ENCODE measurements at places on chromosomes 1 and 21. TPM values are rescaled to one million over a fixed set of nuclear protein-coding genes. Genes with fewer than 3 reads are reported as not detected.

DNA sequence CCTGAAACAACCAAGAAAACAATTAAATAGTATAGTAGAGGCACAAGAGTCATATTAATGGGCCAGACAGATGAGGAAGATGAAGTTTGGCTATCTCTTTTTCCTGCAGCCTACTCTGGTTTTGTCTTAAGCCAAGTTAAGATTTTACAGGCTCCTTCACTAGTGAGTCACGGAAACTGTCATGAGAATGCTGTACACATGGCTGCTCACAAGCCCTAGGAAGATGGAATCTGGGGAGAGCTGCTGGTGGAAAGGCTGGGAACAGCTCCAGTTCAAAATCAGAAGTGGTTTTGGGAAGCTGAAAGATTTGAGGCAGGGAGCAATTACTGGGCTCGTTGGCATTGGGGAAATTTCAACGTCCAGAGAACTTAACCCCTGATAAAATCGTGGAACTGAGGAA is 46.4 kb upstream of the S1PR1 start:
- DNase-seq, result no peak

DNA sequence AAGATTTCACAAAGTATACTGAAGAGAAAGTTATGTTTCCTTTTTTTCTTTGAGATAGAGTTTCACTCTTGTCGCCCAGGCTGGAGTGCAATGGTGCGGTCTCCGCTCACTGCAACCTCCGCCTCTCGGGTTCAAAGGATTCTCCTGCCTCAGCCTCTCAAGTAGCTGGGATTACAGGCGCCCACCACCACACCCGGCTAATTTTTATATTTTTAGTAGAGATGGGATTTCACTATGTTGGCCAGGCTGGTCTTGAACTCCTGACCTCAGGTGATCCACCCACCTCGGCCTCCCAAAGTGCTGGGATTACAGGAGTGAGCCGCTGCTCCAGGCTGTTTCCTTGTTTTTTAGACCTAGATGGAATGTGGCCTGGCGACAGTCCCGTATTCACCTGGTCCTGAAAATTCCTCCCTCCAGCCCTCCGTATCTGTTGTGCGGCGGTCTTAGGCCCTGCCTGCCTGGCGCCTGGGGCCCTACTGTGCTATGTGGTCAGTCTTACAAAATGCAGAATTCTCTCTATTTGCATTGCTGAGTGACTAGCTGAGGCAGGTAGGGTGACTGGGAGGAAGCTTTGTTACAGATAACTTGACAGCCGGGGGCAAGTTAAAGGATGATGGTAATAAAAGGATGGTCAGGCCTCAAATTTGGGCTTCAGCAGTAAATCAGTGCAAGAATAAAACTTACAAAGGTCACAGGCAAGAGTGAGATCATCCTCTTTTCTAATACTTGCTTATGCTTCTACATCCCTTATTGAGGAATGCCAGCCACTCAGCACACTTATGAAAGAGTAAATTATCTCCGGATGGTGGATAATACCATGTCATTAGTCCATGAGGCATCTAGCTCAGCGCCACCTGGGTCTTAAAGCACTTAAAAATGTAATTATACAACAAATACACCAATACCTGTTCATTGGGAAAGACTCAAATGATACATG is 30.3 kb downstream of the PARK7 start:
- no peak for DNase-seq

AMY1B gene
- total RNA-seq, result not detected

DNA sequence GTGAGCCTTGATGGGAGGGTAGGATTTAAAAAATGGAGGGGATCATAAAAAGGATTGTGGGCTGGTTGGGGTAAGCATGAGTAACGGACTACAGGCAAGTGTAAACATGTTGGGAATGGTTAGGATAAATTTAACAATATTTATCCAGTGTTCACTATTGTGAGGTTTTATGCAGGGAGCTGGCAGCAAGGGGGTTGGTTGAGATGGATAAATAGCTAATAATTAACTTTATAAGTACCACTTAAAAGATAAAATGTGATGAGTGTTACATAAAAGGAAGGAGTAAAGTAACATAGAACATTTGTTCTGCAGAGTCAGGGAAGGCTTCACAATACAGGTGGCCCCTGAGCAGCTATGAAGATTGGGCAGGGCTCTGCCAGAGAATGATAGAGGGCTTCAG is 109.0 kb downstream of the NGF start:
- no peak for DNase-seq

RGS16 gene
- 101 TPM for total RNA-seq

DNA sequence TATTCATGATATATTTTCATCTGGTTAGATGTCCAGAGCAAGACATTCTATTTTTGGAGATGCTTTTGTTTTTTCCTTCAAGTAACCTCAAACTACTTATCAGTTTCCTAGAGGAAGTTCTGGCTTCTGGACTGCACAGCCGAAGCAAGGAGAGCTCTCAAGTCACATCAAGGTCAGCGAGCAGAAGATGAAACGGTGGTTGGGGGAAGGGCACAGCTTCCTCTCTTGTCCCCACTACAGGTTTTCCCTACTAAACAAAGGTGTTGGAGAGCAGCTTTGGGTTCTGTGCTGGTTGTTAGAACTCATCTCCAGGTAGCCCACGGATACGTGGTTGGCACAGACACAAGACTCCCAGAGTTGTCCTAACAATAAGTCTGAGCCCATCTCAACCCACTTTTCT is 5.1 kb upstream of the PLEKHO1 start:
- DNase-seq, result no peak

- no peak for DNase-seq
These were observed 221.7 kb downstream of the NEGR1 start for GRCh38 chr1:72060466-72061245.

ARHGEF10L gene
- total RNA-seq, result 10.5 TPM

DNA sequence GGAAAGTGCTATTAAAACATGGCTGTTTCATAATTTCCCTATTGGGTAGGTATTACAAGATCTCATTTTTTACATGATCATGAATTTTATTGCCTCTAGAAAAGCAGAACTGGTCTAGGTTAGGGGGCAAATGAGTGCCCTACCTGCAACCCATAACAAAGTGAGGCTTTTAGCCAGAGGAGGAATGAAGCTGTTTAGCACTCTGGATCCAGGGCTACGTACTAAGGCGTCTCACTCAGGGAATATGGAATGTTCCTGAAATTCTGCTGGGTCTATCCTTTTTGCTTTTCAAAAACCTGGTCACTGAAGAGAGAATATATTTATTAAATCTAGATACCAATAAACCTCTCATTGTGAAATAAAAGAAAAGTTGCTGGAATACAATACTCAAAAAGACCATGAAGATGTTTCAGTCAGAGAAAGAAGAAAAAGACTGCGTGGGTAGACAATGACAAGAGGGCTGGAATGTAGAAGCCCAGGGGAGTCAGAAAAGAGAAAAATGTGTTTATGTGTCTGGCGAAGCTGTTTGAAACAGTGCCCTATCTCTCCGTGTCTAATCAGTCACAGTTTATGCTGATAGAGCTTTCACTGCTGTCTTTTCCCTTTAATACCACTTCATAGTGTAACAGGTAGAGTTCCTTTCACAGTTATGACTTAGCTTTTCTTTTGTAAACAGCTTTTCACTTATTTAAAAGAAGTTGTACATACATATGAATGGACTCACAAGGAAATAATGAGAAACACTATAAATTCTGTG is 25.0 kb upstream of the SYDE2 start:
- peak; percentile 60 for DNase-seq

DNA sequence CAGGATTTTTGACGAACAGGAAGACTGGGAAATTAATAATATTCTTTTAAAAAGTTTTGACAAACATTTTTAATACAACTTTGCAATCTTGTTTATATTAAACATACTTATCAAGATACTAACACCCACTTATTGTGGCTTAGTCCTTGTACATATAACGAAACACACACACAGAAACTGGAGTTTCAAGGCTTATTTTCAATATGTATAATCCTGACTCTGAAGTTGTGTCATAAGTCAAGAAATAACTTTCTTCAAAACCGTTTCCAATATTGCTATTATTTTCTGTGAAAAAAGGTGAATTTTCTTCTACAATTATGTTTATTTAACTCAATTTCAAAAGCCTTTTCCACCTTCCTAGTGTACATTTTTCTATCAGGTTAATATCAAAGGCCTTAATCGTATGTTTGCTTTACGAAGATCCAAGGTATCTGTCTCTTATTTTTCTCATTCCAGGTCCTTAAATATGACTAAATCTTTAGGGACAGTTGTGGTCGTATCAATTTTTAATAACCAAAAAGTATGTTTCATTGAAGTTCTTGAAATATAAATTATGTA is 1.8 kb downstream of the CDKN2C start:
- peak; percentile 22 for DNase-seq

GPX7 gene
- total RNA-seq, result 10.6 TPM

DNA sequence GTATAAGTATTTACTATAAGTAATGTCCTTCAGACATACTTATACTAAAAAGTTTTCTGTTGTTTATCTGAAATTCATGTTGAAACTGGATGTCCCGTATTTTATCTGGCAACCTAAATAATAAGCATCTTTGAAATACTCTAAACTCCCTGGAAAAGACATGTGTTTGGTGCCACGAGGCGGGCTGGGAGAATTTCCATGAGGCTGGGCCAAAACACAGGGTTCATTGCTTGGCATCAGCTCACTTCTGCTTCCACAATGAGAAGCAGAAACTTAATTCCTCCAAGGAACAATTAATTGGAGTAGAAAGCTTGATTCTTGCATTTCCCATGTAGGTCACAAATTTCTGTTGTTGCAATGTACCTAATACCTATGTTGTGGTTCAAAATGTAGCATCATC is 110.2 kb downstream of the PSMG1 start:
- no peak for DNase-seq

GSTM5 gene
- 0.02 TPM for total RNA-seq

GRCh38 chr1:89310976-89311375 is 38.3 kb upstream of the GBP5 start:
- no peak for DNase-seq

DNA sequence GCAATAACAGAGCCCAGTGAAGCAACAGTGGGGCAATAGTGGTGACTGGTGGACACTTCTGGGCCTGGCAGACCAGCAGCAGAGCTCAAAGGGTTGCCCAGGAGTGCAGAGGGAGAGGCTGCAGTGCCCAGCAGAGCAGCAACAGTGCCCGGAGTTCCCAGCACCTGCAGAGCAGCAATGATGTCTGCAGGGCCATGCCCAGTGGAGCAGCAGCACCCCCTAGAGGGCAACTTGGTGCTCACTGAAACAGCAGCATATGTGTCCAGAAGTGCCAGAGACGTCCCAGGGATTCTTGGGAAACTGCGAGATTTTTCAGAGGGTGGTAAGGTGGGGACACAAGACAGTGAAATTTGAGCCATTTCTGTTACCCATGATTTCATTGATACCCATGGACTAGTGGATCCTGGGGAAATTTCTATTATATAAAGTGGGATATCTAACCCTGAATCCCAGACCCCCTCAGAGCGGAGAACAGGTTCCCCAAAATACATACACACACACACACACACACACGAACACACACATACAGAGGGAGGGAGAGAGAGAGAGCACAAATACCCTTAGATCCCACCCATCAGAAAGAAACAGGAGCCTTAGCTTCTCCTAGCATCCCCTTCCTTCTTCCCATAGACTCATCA is 156.9 kb upstream of the GJB5 start:
- DNase-seq, result peak; percentile 80

DNA sequence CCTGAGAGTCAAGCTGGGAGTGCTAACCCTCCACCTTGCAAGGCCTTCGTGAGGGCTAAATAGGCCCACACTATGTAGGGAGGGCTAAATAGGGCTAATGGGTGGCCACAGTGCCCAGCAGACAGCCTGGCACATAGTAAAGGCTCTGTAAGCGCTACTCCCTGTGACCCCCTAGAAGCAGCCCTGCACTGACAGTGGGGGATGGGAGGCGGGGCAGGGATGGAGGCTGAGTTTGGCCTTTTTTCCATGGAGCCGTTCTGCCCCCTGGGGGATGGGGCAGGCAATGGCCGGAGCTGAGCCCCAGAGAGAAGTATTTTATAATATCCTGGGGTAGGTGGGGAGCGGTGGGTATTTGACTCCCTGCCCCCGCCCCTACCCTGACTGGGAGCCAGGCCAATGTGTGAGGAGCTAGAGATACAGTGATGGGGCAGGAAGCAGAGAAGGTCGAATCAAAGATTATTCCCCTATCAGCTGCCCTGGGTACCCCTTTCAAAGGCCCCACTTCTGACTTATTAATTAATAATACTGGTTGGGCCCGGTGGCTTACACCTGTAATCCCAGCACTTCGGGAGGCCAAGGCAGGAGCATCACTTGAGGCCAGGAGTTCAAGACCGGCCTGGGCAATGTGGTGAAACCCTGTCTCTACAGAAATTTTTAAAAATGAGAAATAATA is 42.3 kb downstream of the LACTBL1 start:
- peak; percentile 90 for DNase-seq

DNA sequence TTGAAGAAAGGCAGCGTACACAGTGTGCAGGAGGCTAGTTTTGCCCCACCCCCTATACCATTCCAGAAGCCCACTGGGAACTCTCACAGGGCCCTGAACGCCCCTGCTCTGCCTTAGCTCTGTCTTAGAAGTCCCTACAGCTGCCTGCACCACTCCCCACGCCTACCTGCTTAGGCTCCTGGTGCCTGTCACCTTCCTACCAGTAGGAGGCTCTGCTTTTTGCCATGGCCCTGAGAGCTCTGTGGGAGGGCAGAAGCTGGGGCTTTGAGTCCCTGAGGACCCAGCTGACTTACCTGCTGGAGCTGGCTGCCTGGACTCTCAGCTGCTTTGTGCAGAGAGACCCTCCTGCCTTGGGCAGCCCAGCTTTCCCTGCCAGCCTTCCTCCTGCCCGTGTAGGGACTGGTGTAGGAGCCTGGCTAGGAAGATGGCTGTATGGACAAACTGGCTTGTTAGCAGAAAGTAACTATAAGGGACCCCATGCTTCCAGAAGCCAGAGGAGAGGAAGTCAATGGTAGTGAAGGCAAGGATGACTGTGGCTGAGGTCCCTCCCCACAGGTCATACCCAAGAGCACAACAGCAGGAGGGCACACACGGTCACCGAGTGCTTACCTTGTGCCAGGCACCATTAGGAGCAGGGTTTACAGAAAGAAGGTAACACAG is 9.8 kb upstream of the CELSR2 start:
- DNase-seq, result no peak

DNA sequence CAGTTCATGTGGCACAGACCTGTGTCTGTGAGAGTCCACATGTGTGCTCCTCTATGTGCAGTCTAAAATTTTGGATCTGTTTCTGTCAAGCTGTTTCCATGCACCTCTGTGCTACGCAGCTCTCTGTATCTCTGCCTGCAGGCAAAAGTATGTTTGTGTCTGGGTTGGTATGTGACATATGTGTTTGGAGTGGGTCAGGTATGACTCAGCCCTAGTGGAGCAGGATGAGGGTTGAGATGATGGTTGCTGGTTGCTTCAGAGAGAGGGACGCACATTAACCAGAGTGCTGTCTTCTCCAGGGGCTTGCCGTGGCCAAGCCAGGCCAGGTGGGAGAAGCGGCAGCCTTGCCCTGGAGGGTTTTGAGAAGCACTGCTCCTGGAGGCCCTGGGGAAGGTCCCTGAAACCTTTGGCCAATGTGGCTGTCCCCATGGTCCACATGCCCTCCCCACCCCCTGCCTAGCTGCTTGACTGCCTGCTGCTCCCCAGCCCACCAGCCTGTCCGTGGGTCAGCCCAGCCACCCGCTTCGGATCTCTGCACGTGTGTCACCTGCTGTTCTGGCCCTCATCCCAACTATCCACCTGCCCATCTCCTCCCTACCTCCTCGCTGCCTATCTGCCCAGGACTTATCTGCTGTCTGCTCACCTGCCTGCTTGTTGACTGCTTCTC is 4.1 kb upstream of the EVA1B start:
- DNase-seq, result no peak

SLAMF9 gene
- total RNA-seq, result not detected

GRCh38 chr1:2253036-2253796 is 25.1 kb downstream of the SKI start:
- DNase-seq, result no peak

GRCh38 chr1:15409388-15410222 is at the start of gene EFHD2:
Gene EFHD2, plus strand, starts transcription at chr1:15409888. Its CDS starts 84 bp downstream, at chr1:15409972.
- DNase-seq, result peak; percentile 94

All from SJCRH30 (cell line).